GM12878 (cell line): ENCODE measurements at places on chromosomes 4 and X. TPM values are rescaled to one million over a fixed set of nuclear protein-coding genes. Genes with fewer than 3 reads are reported as not detected.

GRCh38 chr4:75391489-75392166 is 122.6 kb downstream of the RCHY1 start:
- H3K27ac ChIP-seq = no peak overlapping the region
- H3K4me3 ChIP-seq = no peak overlapping the region
- H3K4me1 ChIP-seq = no peaks in the 10 kb centered on the region
- no peaks in the 10 kb centered on the region for H3K36me3 ChIP-seq
- DNase-seq = no peak

DNA sequence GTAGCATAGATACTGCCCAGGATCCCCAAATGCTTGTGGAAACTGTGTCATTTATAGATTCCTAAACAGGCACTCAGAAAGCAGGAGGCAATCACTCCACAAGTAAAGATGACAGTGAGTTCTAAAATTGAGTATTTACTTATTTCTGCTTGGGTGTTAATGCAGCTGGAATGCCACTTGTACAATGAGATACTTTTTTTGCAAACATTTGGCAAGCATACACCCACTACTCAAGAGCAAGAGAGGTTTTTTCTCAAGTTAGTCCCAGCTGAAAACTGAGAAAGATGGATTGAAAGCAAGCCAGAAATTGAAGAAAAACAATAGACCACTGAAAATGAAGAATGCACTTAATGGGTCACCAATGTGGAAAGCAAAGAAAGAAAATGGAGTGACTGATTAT is 22.5 kb downstream of the GABRA3 start:
- H3K4me1 ChIP-seq = no peaks in the 10 kb centered on the region
- H3K27ac ChIP-seq = no peak overlapping the region
- H3K36me3 ChIP-seq = no peaks in the 10 kb centered on the region
- no peaks in the 10 kb centered on the region for H3K27me3 ChIP-seq
- DNase-seq = no peak
- no peak overlapping the region for H3K4me3 ChIP-seq

The PNMA6F gene
- polyA plus RNA-seq = not detected in 2 replicates

DNA sequence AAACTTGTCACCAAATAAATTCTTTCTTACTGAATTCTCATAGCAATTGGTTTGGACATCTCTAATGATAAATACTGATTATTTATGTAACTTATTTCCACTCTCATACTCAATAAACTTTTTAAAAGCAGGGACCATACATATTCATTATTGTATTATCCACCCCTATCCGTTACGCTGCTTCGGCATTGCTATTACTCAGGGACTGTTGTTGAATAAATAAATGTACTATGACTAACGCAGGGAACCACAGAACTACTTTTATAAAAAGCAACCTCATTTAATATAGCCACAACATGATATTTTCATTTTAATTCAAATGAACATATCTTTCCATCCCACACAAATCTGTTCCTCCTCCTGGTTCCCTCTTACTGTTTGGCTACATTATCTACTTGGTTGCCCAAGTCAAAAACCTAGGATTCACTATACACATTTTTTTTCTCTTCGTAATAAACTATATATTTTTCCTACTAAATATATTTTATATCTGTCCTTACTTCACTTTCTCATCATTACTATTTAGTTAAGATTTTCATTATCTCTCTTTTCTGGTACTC is 14.9 kb upstream of the ANKRD50 start:
- no peak overlapping the region for H3K4me3 ChIP-seq
- H3K36me3 ChIP-seq = no peaks in the 10 kb centered on the region
- DNase-seq = no peak

GRCh38 chrX:50805276-50805675 is 8.7 kb downstream of the SHROOM4 start:
- H3K4me3 ChIP-seq = no peak overlapping the region
- no peak for DNase-seq
- no peaks in the 10 kb centered on the region for H3K4me1 ChIP-seq
- H3K36me3 ChIP-seq = no peaks in the 10 kb centered on the region

The SLC25A43 gene
- polyA plus RNA-seq = 6.3 and 6.5 TPM in 2 replicates

The EPHA5 gene
- polyA plus RNA-seq = not detected in 2 replicates

The CT45A5 gene
- not detected in 2 replicates for polyA plus RNA-seq

The EIF1AX gene
- 249 and 251 TPM in 2 replicates for polyA plus RNA-seq

The PCDH19 gene
- not detected in 2 replicates for polyA plus RNA-seq

- no peak for DNase-seq
- peak overlapping the region; percentile 72 for H3K4me3 ChIP-seq
- no peaks in the 10 kb centered on the region; the same call in none of the 2 replicates for H3K36me3 ChIP-seq
These were observed 317 bp downstream of the CMC4 start for GRCh38 chrX:155070663-155070974.

The PAGE5 gene
- not detected in 2 replicates for polyA plus RNA-seq

- no peaks in the 10 kb centered on the region for H3K36me3 ChIP-seq
- H3K4me1 ChIP-seq = no peaks in the 10 kb centered on the region
- no peak overlapping the region for H3K27ac ChIP-seq
- H3K4me3 ChIP-seq = no peak overlapping the region
- DNase-seq = peak; percentile 42
These were observed 33.0 kb downstream of the HCCS start for GRCh38 chrX:11143931-11144678.

- H3K4me1 ChIP-seq = no peaks in the 10 kb centered on the region
- H3K36me3 ChIP-seq = no peaks in the 10 kb centered on the region
These were observed 74.8 kb upstream of the PASD1 start for GRCh38 chrX:151488677-151489076.

The PARM1 gene
- polyA plus RNA-seq = 39.3 and 41.1 TPM in 2 replicates

- no peak for DNase-seq
- no peak overlapping the region for H3K27ac ChIP-seq
- no peaks in the 10 kb centered on the region for H3K36me3 ChIP-seq
- H3K27me3 ChIP-seq = no peaks in the 10 kb centered on the region
- H3K4me3 ChIP-seq = no peak overlapping the region
These were observed 915.5 kb upstream of the EPHA5 start for GRCh38 chr4:66585767-66586166.

The SEPTIN6 gene
- polyA plus RNA-seq = 147 and 157 TPM in 2 replicates

The PASD1 gene
- not detected in 2 replicates for polyA plus RNA-seq

DNA sequence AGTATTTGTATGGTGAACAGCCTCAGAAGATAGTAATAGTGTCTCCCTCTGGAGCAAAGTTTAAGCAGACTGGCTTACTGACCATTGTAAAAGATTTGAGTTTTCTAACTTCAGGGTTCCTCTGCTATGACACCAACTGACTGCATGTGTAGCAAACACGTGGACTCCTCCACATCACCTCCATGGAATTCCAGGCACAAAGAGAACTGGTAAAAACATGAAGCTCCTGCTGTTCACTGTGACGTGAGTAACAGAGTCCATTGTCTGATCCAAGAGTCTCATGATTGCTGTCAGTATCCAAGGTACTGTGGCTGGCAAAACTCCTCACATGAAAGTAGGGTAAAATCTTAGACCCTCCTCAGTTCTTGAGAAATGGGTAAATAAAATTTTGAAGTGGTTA is 107.6 kb upstream of the FAM9B start:
- no peaks in the 10 kb centered on the region for H3K4me1 ChIP-seq
- no peak for DNase-seq
- no peaks in the 10 kb centered on the region for H3K36me3 ChIP-seq
- H3K4me3 ChIP-seq = no peak overlapping the region

- H3K4me1 ChIP-seq = peaks cover 6% of the 10 kb centered on the region
- no peak for DNase-seq
- no peak overlapping the region for H3K27ac ChIP-seq
- no peaks in the 10 kb centered on the region for H3K36me3 ChIP-seq
- no peak overlapping the region for H3K4me3 ChIP-seq
These were observed 1.8 kb downstream of the DKK2 start for GRCh38 chr4:107034091-107034995.

GRCh38 chrX:134453631-134454030 is 6.3 kb upstream of the HPRT1 start:
- DNase-seq = no peak
- no peaks in the 10 kb centered on the region for H3K4me1 ChIP-seq
- no peak overlapping the region for H3K4me3 ChIP-seq
- no peaks in the 10 kb centered on the region for H3K27me3 ChIP-seq
- no peak overlapping the region for H3K27ac ChIP-seq

The PDE5A gene
- 1.6 and 2.2 TPM in 2 replicates for polyA plus RNA-seq

DNA sequence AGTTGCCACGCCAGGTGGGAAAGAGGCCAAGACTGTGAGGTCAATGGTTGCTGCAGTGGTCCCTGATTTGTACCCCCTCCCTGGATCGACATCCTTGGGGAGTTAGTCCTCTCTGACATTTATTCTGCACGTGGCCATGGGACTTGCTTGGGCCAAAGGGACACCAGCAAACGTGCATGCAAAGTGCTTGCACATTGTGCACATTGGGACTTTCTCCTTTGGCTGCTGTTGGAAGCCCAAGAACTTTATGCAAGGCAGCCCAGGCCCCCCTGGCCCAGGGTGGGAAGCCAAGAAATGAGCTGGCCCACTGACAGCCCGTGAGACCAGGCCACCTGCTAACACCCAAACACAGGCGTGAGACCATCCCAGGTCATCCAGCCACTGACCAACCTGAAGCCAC is 38.1 kb downstream of the SLC2A9 start:
- DNase-seq = no peak
- no peaks in the 10 kb centered on the region for H3K27me3 ChIP-seq
- peaks cover 5% of the 10 kb centered on the region for H3K4me1 ChIP-seq

The TCEANC gene
- polyA plus RNA-seq = 2.4 and 2.7 TPM in 2 replicates

The ALAS2 gene
- polyA plus RNA-seq = not detected in 2 replicates

The FAAH2 gene
- 0.78 and 0.88 TPM in 2 replicates for polyA plus RNA-seq
